GM10248 (cell line): ENCODE measurements at places on chromosomes 5 and 9.

- DNase-seq: no peak
Observed at GRCh38 chr9:111458139-111459009, 25.8 kb downstream of the ECPAS start.

- no peak for DNase-seq
Observed at GRCh38 chr9:28389411-28389810, 816.1 kb upstream of the C9orf72 start.

DNA sequence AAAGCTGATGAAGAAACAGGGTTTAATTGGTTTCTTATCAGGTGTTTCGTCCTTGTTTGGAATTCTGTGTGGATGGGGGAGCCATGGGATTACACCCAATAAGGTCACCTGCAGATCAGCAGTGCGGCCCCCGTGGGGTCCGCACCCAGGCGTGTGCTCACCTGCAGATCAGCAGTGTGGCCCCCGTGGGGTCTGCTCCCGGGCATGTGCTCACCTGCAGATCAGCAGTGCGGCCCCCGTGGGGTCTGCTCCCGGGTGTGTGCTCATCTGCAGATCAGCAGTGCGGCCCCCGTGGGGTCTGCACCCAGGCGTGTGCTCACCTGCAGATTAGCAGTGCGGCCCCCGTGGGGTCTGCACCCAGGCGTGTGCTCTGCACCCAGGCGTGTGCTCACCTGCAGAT, 41.7 kb upstream of the CEP72 start:
- DNase-seq: no peak

DNA sequence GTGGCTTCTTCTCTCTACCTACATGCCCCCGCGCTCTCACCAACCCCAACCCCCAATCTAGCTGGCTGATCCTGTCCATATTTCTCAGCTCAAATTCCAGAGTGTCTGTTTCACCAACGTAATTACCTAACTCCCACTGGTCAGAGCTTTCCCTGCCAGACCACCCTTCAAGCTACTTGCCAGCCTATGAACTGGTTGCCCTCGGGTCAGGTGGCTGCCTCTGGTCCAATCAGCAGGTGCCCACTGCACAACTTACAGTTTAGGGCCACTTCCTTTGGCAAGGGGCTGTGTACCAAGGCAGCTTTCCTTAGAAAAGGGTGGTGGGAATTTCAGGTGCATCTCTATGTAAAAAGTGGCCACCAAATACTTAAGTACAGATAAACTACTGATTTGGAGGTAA, 92.2 kb upstream of the SLC30A5 start:
- no peak for DNase-seq

DNA sequence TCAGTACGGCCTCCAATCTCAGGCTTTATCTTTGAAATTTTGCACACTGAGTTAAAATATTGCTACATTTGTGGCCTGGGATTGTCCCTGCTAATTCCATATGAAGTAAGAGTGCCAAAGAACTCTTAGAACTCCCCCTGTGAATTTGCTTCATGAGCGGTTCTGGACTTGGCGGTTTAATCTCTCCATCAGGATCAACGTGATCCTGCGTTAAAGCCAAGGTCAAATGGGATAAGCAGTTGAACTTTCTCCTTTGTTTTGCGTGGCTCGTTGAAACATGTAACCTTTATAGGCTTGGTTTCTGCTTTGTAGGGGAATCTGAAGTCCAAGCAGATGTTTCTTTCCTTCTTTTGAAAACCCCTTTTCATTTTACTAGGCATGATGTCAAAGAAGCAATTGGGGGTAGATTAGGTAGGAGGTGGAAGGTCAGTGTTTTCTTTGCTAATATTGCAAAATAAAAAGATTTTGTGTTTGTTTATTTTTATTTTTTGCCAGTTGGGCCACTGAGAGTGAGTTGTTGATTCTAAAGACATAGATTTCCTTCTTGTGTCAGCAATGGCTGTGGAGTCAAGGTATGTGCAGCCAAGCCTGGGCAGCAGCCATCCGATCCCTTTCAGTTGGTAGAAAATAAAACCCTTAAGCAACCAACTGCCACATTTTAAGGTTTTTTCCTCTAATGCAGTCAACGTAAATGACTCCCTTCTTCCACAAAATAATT, 390.8 kb downstream of the NNT start:
- no peak for DNase-seq

DNA sequence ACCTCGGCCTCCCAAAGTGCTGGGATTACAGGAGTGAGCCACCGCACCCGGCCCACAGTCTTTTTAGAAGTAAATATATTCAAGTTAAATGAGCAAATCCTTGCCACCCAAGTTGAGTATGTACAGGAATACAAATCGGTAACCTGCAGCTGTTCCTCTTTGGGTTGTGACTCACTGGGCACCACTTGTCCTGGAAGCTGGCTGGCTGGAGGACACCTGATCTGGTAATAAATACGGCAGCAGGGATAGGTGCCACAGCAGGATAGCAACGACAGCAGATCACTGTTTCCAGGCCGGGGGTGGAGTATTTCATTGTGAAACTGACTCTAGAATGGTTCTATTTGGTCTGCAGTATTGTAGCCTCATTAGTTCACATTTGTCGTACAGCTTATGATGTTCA, 35.7 kb upstream of the SLC36A2 start:
- no peak for DNase-seq
